ENCODE measurements at places on chromosomes 12 and 14. TPM values are rescaled to one million over a fixed set of nuclear protein-coding genes. Genes with fewer than 3 reads are reported as not detected.

DNA sequence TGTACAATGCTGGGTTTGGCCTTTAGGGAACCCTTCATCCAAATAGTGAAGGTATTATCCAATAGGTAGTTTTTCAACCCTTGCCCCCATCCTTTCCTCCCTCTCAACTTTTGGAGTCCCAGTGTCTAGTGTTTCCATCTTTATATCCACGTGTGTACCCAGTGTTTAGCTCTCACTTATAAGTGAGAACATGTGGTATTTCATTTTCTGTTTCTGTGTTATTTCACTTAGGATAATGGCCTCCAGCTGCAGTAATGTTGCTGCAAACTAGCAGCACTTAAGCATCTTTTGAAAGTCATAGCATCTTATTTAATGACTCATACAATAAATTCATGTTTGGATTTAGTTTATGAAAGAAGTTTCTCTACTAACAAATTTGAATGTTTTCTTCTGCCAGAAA, 442.5 kb downstream of the NELL2 start:
- DNase-seq: no peak
- H3K27me3 ChIP-seq: no peaks in the 10 kb centered on the region
- H3K36me3 ChIP-seq: no peaks in the 10 kb centered on the region

GRCh38 chr12:13896063-13896626, 85.3 kb downstream of the GRIN2B start:
- DNase-seq: no peak
- no peaks in the 10 kb centered on the region for H3K27me3 ChIP-seq
- H3K27ac ChIP-seq: no peak overlapping the region
- H3K4me3 ChIP-seq: no peak overlapping the region

- DNase-seq: no peak
- no peak overlapping the region for H3K4me3 ChIP-seq
- H3K27me3 ChIP-seq: no peaks in the 10 kb centered on the region
- peaks cover 25% of the 10 kb centered on the region for H3K4me1 ChIP-seq
Observed at GRCh38 chr12:26277506-26278246, 82.3 kb downstream of the SSPN start.

GRCh38 chr12:104056419-104056972, 6.5 kb upstream of the GLT8D2 start:
- no peaks in the 10 kb centered on the region for H3K27me3 ChIP-seq
- H3K27ac ChIP-seq: no peak overlapping the region
- no peaks in the 10 kb centered on the region for H3K4me1 ChIP-seq
- H3K36me3 ChIP-seq: no peaks in the 10 kb centered on the region
- DNase-seq: no peak

GRCh38 chr14:63761351-63762117, 33.7 kb upstream of the SGPP1 start:
- H3K27ac ChIP-seq: peak overlapping the region; percentile 71
- no peaks in the 10 kb centered on the region for H3K27me3 ChIP-seq
- no peaks in the 10 kb centered on the region for H3K36me3 ChIP-seq
- peaks cover 3% of the 10 kb centered on the region for H3K4me1 ChIP-seq
- DNase-seq: no peak
- H3K4me3 ChIP-seq: no peak overlapping the region

DNA sequence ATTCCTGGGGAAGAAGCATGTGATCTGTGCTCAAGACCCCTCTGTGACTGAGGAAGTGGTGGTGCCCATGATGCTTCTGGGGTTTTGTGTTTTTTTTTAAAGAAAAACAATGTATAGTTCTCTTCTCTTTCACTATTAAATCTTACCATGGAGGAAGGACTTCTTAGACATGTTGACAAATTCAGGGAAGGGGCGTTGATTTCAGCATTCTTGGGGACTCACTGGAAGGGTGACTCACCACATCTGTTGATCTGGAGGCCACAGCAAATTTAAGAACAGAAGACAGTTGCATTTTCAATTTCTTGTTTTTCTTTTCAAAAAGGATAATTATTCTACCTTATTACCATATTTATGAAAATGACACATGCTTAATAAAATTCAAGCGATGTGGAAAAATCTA, 152.9 kb upstream of the RTL1 start:
- H3K4me1 ChIP-seq: no peaks in the 10 kb centered on the region
- DNase-seq: no peak
- H3K4me3 ChIP-seq: no peak overlapping the region

GRCh38 chr14:90632451-90632850, 183.8 kb downstream of the TTC7B start:
- H3K27ac ChIP-seq: no peak overlapping the region
- H3K4me3 ChIP-seq: no peak overlapping the region
- no peaks in the 10 kb centered on the region for H3K27me3 ChIP-seq
- no peak for DNase-seq

DNA sequence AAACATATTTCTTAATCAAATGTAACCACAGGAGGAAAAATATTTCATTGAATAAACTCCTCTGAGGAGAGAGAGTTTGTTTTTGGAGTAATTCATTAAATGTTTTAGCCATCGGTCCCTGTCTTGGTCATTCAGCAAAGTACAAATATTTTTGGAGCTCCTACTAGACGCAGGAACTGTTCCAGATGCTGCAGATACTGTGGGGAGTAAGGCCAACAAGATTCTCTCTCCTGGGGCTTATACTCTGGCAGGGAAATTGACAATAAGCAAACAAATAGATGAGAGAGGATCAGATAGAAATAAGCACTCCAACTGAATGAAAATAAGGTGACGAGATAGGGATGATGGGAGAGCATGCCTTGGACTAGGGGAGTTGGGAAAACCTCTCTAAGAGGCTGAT, 264.1 kb downstream of the TTC8 start:
- no peaks in the 10 kb centered on the region for H3K4me1 ChIP-seq
- no peak for DNase-seq
- H3K36me3 ChIP-seq: no peaks in the 10 kb centered on the region
- no peaks in the 10 kb centered on the region for H3K27me3 ChIP-seq
- no peak overlapping the region for H3K27ac ChIP-seq

DNA sequence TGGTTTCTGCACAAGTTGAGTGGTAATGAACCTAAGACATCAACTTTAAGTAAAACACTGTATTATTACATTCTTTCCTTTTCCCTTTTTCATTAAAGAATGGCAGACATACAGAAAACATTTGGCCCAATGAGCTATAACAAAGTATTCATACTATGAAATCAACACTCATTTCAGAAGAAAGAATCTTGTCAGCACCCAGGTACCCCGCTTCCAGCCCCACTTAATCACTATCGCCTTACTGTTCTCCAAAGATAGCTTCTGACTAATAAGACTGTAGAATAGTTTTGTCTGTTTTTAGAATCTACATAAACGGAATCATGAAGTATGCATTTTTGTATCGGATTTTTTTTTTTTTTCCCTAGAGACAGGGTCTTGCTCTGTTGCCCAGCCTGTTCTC, 9.5 kb downstream of the CNTN1 start:
- H3K4me3 ChIP-seq: no peak overlapping the region
- no peak for DNase-seq
- H3K4me1 ChIP-seq: no peaks in the 10 kb centered on the region
- no peaks in the 10 kb centered on the region for H3K27me3 ChIP-seq
- no peak overlapping the region for H3K27ac ChIP-seq

GUCY2C gene
- total RNA-seq: 4.4 TPM

GPR84 gene
- total RNA-seq: not detected

SUSD6 gene
- 21.5 TPM for total RNA-seq
